ENCODE measurements at places on chromosomes 2 and 18. TPM values are rescaled to one million over a fixed set of nuclear protein-coding genes. Genes with fewer than 3 reads are reported as not detected.

The TEX44 gene
- total RNA-seq: not detected

The TUBB6 gene
- total RNA-seq: 1,207 TPM

The EPC2 gene
- 19.8 TPM for total RNA-seq

The PMS1 gene
- total RNA-seq: 26.4 TPM

Data from endothelial cell of coronary artery (primary cell).